Activated naive CD8-positive, alpha-beta T cell treated with anti-CD3 and anti-CD28 coated beads for 36 hours (primary cell): ENCODE measurements at places on chromosomes 1 and 21. TPM values are rescaled to one million over a fixed set of nuclear protein-coding genes. Genes with fewer than 3 reads are reported as not detected.
A peak's percentile ranks its signal among the peaks of the same experiment; 100 is the strongest.

The HSPA13 gene
- 38.0 TPM for total RNA-seq

The CD244 gene
- 0.37 TPM for total RNA-seq

The CD84 gene
- total RNA-seq = 13.5 TPM

DNA sequence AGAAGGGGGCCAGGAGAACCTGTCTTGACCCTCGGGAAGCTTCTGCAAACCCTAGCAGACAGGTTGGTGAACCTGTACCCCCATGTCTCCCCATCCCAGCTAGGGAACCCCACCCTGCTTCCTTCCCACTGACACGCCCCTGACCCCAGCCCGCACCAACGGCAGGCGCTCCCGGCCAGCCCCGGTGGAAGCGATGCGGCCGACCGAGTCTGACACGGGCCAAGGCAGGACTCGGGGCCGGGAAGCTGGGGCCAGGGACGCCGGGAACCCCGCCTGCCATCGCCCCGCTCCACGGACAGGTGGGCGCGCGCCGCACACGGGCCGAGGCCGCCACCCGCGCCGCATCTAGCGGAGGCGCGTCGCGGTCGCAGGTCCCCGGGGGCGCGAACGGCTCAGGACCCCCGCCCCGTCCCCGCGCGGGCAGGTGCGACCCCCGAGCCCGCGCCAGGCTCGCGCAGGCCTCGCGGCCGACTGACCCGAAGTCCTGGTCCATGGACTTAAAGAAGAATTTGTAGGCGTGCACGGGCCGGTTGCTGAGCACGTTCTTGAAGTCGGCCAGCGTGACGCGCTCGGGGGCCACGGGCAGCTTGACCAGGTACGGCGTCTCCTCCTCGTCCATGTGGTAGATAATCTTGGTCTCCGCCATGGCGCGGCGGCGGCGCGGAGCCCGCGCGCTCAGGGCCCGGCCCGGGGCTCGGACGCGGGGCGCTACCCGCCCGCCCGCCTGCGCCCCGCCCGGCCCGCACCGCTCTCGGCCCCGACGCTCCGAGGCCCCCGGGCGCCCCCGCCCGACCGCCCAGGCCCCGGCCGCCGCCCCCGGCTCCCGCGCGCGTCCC lies 580 bp downstream of the DVL1 start:
- DNase-seq = no peak

DNA sequence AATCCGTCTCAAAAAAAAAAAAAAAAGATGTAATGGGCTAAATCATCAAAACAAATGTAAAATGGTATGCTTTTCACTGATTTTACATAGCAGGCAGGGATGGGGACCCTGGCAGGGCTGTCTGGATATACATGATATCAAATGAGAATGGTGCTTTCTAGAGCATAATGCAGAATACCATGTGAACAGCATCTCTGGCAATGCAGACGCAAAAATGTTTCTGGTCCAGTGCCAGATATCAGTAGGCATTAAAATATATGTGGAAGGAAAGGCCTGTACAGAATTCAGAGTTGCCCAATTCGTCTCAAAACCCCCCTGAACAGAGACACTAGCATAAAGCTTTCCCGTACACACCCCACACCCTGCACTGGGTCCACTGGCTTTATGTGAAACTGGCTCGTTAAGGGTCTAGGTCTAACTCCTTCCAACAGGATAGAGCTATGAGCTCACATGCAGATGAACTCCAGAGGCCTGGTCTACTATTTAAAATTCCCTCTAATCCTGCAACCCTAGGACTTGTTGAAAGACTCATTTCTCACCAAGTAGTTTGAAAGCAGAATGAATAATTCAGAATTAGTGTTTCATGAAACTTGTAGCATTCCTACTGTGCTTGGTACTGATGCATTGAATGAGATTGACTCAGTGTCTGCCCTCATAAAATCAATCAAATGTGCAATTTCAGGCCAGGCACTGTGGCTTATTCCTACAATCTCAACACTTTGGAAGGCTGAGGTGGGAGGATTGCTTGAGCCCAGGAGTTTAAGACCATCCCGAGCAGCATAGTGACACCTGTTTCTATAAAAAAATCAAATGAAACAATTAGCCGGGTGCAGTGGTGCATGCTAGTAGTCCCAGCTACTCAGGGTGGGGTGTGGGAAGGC lies 2.6 kb upstream of the MYSM1 start:
- DNase-seq = no peak

- no peak for DNase-seq
These were observed 175.5 kb downstream of the CYYR1 start for GRCh38 chr21:26397545-26397944.

DNA sequence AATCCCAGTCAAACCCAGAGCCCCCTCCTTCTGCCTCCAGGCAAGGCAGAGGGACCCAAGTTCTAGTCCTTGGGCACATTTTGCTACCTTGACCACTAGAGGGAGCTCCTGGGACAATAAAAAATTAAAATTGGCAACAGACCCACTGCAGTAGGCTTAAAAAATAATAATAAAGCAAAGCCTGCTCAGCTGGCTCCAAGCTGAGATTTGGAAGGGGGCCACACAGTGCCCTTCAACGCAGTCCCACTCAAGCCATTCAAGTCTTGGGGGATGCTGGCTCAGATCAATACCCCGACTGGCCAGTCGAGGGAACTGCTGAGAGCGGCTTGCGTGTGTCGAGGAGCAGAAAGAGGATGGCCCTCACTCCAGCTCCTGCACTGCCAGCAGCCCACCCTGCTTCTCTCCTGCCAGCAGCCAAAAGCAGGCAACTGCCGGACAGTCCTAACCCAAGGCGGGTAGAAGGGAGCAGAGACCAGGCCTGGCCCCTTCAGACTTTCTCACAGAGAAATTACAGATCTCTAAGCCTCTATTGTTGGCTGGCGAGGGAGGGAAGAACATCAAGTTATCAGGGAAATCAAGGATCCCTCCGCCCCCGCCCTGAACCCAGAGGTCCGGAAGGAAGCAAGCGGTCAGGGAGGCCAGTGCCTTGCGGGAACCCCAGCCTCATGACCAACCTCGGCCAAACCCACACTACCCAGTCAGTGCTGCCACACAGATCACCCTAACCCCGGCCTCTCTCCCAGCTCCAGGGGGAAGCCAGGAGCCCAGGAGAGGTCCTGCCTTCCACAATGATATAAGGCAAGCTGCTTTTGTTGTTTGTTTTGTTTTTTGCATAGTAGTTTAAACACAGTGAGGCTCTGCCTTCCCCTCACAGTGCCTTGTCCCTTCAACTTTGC lies 4.9 kb upstream of the ALDH4A1 start:
- DNase-seq = peak; percentile 33

- peak; percentile 67 for DNase-seq
These were observed 477.6 kb downstream of the NPHP4 start for GRCh38 chr1:5514527-5515183.

- no peak for DNase-seq
These were observed 14.4 kb upstream of the FCRL5 start for GRCh38 chr1:157566484-157567300.

The SPATA1 gene
- total RNA-seq = 1.5 TPM

- peak; percentile 29 for DNase-seq
These were observed 47.4 kb upstream of the OSBPL9 start for GRCh38 chr1:51569284-51570062.

DNA sequence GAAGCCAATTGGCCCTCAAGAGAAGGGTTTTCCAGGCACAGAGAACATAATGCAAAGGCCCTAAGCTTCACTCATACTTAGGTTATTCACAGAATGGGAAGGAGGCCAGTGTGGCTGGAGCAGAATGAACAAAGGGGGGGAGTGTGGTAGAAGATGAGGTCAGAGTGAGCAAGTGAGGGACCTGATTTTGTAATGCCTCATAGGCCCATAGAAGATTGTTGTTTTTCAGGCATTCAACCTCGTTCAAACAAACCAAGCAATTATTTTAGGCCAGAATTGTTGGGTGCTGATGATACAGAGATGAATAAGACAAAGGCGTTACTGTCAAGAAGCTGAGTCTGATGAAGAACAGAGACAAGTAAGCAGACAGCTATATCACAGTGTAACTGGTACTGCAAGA lies 54.5 kb upstream of the RAP1A start:
- DNase-seq = no peak

- DNase-seq = no peak
These were observed 789.9 kb upstream of the ADGRL4 start for GRCh38 chr1:79796434-79796833.

- no peak for DNase-seq
These were observed 9.3 kb downstream of the ASH1L start for GRCh38 chr1:155553349-155553748.

GRCh38 chr1:209542585-209542984 lies 40.9 kb upstream of the CAMK1G start:
- DNase-seq = no peak

GRCh38 chr21:42754270-42754933 lies 101.0 kb downstream of the PDE9A start:
- no peak for DNase-seq

GRCh38 chr1:103949779-103950178 lies 200.1 kb downstream of the AMY1C start:
- no peak for DNase-seq

DNA sequence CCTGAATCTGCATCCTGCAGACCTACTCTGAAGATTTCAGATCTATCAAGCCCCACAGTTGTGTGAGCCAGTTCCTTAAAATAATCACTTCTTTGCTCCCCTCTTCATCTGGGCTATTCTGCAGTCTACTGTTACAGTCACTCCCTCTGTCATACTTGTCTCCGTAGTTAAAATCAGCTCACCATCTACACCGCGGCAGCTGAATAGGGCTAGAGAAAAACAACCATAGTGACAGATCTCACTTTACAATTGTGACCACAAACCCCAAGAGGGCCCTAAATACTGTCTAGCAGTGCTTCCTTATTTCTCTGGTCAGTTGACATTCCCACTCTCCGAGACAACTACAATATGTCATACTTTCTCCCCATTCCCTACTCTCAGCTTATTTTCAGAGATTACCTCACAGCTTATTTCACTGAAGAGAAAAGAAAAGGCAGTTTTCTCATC lies 12.9 kb downstream of the DESI2 start:
- DNase-seq = no peak

- DNase-seq = no peak
These were observed 31.1 kb downstream of the RUNX3 start for GRCh38 chr1:24898909-24899439.

DNA sequence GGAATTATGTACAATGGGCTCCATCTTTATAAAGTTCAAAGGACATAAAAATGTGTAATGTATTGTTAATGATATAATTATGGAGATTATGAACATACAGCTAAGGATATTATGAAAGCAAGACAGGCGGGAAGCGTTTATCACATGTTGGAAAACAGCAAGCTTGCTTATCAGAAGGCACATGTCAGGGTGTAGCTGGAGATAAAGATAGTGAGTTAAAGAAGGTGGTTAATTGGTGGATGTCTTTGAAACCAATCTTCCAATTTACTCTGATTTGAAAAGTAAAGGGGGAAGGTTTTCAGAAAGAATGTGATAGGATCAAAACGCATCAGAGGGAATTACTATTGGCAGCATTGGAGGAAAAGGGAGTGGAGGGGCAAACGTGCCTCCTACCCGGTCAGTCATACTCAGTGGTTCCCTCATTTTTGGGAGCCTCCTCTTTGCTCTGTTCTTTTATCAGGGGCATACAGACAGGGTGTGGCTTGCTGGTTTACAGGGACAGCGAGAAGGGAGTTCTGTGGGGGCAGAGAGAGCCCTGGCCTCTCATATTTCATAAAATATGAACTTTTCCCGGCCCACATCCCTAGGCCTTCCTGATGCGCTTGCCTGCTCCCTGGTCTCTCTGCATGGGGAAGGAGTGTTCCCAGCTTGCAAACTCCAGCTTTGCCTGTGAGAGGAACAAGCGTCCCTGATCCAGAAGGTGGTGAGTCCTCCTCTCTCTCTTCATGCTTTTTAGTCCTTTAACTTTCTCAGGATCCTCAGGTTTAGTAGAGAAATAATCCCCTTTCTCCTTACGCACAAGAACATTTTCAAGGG lies 8.0 kb upstream of the SVBP start:
- DNase-seq = no peak

GRCh38 chr21:32322103-32322502 lies 23.4 kb downstream of the MRAP start:
- DNase-seq = no peak

DNA sequence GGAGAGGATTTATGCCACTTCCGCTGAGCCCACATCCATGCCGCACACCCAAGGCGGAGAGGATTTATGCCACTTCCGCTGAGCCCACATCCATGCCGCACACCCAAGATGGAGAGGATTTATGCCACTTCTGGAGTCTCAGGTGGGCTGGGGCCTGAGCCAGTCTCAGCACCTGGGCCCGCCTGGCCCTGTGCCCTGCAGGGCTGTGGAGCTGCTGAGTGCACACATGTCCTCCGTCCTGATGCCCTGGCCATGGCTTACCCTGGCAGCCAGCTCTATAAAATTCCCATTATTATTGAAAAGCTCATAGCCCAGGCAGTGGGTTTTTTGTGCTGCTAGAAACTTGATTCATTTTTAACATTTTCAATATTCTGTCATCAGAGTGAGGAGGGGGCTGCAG lies 89.8 kb upstream of the TMEM51 start:
- no peak for DNase-seq

DNA sequence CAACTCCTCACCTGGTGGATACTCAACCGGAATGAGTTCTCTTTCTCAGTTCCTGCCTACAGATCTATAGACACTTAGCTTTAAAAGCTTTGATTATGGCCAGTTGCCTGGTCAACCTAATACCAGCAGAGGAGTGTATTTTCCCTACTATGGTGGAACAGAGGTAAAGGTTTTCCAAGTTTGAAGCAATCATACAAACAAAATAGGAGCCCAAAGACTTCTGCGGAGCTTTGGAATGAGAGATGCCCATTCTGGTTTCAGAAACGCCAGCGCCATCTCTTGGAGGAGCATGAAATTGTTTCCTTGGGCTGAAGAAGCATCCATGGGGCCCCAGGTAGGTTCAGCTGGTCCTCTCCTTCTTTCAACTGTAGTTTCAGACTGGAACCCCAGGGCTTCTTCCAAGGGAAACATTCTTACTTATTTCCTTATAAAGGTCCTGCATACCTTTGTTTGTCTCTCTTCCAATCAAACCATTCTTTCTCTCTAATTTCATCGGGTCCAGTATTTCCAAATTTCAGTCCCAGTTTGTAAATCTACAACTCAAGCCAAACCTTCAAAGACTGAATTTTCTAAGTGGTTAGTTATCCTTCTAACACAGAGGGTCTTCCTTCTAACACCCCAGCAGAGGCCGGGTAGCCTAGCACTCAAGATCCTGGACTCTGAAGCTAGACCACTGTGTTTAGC lies 95.9 kb downstream of the KCNJ15 start:
- DNase-seq = peak; percentile 13

- DNase-seq = no peak
These were observed 2.0 kb downstream of the AGO3 start for GRCh38 chr1:35932941-35933340.

DNA sequence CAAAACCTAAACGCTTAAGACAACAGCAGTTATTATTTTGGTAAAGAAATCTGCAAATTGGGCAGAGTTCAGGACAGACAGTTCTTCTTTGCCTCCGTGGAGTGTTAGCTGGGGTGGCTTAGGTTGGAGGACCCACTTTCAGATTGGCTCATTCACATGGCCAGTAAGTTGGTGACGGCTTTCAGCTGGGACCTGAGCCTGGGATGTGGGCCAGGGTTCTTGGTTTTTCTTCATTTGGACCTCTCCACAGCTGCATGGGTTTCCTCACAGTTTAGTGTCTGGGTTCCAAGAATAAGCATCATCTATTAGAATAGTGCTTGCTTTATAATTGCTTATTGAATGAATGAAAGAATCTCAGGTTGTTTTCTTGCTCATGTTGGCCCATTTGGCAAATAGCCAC lies 72.2 kb downstream of the ATF6 start:
- DNase-seq = no peak

The TFF2 gene
- not detected for total RNA-seq

GRCh38 chr1:232684371-232685105 lies 54.6 kb upstream of the SIPA1L2 start:
- no peak for DNase-seq

The CCSAP gene
- 8.2 TPM for total RNA-seq
